ENCODE measurements at places on chromosomes 16 and 17. TPM values are rescaled to one million over a fixed set of nuclear protein-coding genes. Genes with fewer than 3 reads are reported as not detected.

DNA sequence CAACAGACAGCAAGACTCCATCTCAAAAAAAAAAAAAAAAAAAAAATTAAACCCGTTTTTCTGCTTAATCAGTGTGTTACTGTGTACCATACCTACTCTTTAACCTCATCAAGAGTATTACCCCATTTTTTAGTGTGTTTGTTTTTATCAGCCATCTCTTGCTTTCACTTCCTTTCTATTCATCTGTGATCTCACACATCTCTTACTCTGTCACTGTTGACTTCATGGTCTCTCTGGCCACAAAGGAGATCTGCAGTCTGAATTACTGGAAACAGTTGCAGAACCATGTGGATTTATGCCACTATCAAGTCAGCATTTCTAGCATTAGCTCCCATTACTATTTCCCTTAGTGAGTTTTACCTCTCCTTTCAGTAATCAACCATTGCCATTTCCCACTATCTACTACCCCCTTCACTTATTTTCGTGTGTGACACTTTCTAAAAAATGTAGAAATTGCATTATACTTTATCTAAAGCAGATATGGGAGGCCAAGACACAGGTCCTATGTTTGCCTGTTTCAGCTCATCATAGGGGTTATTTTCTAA, 20.1 kb downstream of the NDEL1 start:
- DNase-seq = no peak

The TNS4 gene
- total RNA-seq = 0.39 TPM

The EVI2A gene
- total RNA-seq = not detected

The PIK3R5 gene
- total RNA-seq = not detected

The ARHGAP44 gene
- 6.6 TPM for total RNA-seq

The CNGB1 gene
- not detected for total RNA-seq

DNA sequence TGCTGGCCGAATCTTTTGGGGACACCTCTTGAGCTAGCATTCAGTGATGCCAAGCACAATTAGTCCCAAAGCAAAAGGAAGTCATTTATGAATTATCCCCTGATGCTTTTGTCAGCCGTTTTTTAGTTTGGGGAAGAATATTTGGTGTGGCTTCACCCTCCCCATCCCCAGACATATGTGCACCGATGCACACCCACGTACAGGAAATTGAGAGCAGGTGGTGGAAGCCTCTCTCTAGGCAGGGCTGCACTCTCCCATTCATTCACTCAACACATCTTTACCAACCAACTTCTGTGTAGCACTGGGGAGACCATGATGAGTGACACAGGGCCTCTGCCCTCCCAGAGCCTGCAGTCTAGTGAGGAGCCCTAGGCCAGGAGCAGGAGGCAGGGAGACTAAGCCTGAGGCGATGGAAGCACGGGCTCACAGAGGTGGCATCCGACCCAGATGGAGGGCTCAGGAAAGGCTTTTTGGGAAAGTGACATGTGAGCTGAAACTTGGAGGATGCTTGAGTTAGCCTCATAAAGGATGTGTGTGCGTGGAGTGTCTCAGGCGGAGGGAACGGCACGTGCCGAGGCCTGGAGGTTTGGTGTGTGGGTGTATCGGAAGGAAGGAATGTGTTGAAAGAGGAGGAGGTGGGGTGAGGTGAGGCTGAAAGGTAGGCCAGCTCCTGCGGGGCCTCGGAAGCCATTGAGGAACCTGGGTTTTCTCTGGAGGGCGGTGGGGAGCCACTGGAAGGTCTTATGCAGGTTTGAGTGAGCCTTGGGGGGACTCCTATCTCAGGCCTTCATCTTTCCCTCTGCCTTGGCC, 43.8 kb downstream of the PSME3IP1 start:
- no peak for DNase-seq

GRCh38 chr16:57038166-57038565, 48.8 kb downstream of the NLRC5 start:
- no peak for DNase-seq

- DNase-seq = no peak
Measured at GRCh38 chr16:62545039-62545438, 508.8 kb upstream of the CDH8 start.

DNA sequence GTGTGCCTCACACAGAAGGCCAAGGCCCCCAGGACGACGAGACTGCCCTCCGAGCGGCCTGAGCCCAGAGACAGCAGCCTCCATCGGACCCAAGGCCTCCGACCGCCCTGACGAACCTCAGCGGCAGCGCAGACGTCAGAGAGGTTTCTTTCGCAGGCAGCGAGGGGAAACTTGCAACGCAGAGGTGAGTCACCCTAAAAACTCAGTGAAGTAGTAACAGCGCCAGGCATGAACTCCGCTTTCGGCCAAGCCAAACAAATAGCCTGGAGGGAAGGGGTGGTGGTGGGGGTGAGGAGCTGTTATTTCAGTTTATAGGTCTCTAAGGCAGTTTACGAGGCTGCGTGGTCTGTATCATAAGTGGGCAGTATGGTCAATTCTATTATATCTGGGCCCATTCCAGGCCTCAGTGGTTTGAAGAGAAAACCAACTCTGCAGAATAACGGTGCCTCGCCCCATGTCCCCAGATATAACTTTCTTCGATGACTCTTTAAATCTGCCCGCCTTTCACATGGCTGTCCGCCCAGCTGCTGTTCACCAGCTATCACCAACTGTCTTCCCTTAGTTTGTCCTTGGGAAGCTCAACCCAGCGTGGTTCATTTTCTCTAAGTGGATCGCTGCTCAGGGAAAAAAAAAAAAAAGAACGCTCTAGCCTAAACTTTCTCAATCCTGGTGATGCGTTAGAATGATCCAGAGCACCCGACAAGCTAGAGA, 43.5 kb upstream of the FOXF1 start:
- no peak for DNase-seq

Measured in chondrocyte (in vitro differentiated cells).